Stomach (tissue), 19 donors: ENCODE measurements at places on chromosomes 5 and 9. TPM values are rescaled to one million over a fixed set of nuclear protein-coding genes. Genes with fewer than 3 reads are reported as not detected.

The FAM151B gene
- 0.56 TPM for polyA plus RNA-seq

The TERT gene
- not detected for polyA plus RNA-seq

The S100Z gene
- not detected for polyA plus RNA-seq

The KIF20A gene
- 2.1 TPM for polyA plus RNA-seq

The ENTPD8 gene
- 16.2 TPM for polyA plus RNA-seq

The TNFSF15 gene
- 1.1 TPM for polyA plus RNA-seq

The MORN5 gene
- polyA plus RNA-seq = not detected

The MAMDC4 gene
- polyA plus RNA-seq = 3.1 TPM

The ANXA6 gene
- polyA plus RNA-seq = 73.6 TPM

The SPEF2 gene
- 1.7 TPM for polyA plus RNA-seq

The SCAI gene
- polyA plus RNA-seq = 0.50 TPM

The CAVIN4 gene
- polyA plus RNA-seq = 0.13 TPM

The FAXDC2 gene
- polyA plus RNA-seq = 4.9 TPM

The GLDC gene
- 3.7 TPM for polyA plus RNA-seq

The C9orf152 gene
- 18.1 TPM for polyA plus RNA-seq

The SLC4A9 gene
- polyA plus RNA-seq = not detected

The NAIP gene
- 4.9 TPM for polyA plus RNA-seq

The ITGA1 gene
- polyA plus RNA-seq = 2.7 TPM

The LIX1 gene
- polyA plus RNA-seq = not detected

The UGT3A2 gene
- polyA plus RNA-seq = 2.0 TPM

The RBM27 gene
- 5.2 TPM for polyA plus RNA-seq

The IGIP gene
- 4.6 TPM for polyA plus RNA-seq

The GABRG2 gene
- 0.20 TPM for polyA plus RNA-seq

The GPR150 gene
- polyA plus RNA-seq = 1.0 TPM

The PCDHA6 gene
- polyA plus RNA-seq = not detected

The SPINK7 gene
- polyA plus RNA-seq = 4.9 TPM

The TMEM174 gene
- not detected for polyA plus RNA-seq

The OR13J1 gene
- not detected for polyA plus RNA-seq

The LHFPL2 gene
- 3.7 TPM for polyA plus RNA-seq

The NR6A1 gene
- polyA plus RNA-seq = 0.44 TPM

The CDKN2AIPNL gene
- polyA plus RNA-seq = 40.9 TPM

The RBM18 gene
- polyA plus RNA-seq = 8.6 TPM

The PCDHGC5 gene
- not detected for polyA plus RNA-seq

The TTC39B gene
- 3.5 TPM for polyA plus RNA-seq

The HBEGF gene
- polyA plus RNA-seq = 15.0 TPM

The PCDHGC3 gene
- polyA plus RNA-seq = 29.1 TPM

The ARL14EPL gene
- not detected for polyA plus RNA-seq

The CHSY3 gene
- 0.31 TPM for polyA plus RNA-seq
